ENCODE measurements at places on chromosomes 5 and 9. TPM values are rescaled to one million over a fixed set of nuclear protein-coding genes. Genes with fewer than 3 reads are reported as not detected.

DNA sequence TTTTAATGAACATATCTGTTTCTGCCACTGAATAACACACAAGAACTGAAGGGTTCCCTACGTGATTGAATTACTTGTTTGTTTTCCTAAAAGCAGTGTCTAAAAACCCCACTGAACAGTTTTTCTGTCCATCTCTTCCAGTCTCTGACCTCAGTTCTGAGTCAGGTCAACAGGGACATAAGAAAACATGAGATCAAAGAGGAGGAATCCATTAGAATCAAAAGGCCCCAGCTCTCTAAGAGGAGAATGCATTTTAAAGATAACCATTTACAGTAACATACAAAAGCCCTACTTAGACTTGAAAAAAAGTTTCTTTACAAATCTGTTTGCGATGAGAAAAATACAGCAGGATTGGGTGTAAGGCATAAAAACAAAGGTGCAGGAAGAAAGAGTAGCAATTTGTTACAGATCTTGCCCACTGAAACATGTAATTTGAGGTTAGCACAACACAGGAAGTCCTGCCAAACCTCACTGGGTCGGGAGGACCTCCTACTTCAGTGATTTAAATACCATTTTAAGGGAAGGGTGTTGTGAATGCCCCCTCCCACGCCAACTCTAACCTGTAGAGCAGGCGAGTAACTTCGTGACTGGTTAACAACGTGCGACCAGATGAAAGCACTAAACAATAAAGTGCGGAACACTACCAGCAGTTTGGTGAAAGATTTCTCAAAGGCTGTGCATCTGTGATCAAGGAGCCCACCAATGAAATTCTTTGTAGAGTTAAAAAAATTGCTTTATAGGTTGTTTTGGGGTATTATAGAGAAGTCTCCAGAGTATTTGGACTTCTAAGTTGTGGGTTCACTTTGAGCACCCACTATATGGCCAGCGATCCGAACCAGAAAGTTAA lies 1.3 kb downstream of the QSOX2 start:
- no peaks in the 10 kb centered on the region for H3K36me3 ChIP-seq
- no peak for DNase-seq
- no peaks in the 10 kb centered on the region for H3K27me3 ChIP-seq
- peaks cover 25% of the 10 kb centered on the region for H3K4me1 ChIP-seq
- H3K4me3 ChIP-seq, result peak overlapping the region; percentile 78

Gene COL27A1
- 13.7 TPM for total RNA-seq

DNA sequence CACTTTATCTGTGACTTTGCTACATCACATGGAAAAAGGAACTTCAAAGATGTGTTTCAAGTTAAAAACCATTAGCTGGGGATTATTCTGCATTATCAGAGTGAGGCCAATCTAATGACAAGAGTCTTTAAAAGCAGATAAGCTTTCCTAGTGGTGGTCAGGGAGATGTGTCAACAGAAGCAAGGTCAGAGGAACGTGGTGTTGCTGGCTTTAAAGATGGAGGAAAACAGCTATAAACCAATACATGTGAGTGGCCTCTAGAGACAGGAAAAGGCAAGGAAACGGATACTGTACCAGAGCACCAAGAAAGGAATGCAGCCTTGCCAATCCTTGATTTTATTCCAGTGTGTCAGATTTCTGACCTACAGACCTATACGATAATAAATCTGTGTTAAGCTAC lies 204.2 kb downstream of the TAF11L14 start:
- H3K27ac ChIP-seq, result no peak overlapping the region
- no peak overlapping the region for H3K4me3 ChIP-seq
- DNase-seq, result no peak
- H3K4me1 ChIP-seq, result no peaks in the 10 kb centered on the region
- H3K36me3 ChIP-seq, result no peaks in the 10 kb centered on the region
- H3K27me3 ChIP-seq, result no peaks in the 10 kb centered on the region

Gene TENT4A
- total RNA-seq, result 19.9 TPM

Gene CBY3
- total RNA-seq, result not detected

DNA sequence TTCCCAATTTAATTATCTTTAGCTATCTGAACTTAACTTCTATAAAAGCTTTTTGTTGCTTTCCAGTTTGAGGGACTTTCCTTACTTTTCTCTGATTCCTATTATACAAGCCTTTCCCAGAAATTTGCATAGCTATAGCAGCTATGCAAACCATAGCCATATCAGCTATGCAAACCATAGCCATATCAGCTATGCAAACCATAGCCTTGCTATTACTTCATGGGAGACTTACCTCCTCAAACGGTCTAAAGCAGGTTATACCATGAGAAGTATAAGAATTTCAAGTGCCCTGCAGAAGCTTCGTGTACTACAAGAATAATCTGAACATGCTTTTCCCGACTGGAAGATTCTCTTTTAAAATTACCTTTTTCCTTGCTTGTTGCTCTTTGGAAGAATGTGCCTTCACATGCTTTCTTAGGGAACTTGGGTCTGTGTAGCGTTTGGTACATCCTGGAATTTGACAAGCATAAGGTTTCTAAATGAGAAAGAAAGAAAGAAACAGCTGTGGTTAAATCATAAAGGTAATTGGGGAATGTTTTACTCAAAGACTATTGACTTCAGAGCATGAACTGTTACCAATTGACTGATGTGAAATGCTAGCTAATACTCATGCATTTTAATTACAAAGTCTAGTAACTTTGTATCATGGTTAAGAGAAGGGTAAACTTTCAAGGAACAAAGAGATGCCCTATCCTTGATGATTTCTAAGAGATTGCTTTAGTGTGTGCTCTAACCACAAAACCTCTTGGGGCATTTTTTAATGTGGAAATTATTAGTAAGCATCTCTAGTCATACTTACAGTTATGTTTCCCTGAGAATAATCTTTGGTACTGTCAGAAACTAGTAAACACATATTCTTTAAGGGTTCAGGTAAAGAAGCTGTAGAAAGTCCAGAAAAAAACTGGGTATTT lies 367.6 kb downstream of the GLIS3 start:
- no peaks in the 10 kb centered on the region for H3K27me3 ChIP-seq
- DNase-seq, result no peak
- no peak overlapping the region for H3K4me3 ChIP-seq

Gene INSL4
- not detected for total RNA-seq

DNA sequence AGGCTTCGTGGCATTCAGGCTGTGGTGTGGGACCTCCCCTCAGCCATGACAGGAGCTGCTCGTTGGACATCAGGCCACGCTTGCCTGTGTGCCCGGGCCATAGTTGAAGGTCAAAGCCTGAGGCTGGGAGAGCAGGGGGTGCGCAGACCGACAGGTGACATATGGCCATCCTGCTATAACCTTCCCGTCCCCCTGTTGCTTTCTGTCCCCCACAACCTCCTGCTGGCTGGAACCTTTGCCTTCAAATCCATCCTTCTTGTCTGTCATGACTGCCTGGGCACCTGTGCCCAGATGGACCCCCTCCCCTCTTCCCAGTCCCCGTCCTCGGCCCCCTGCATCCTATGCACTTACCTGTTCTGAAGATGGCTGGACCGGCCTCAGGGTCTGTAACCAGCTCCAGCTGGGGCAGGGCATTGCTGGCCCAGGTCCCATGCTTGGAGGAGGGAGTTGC lies 83.2 kb downstream of the WNK2 start:
- no peaks in the 10 kb centered on the region for H3K4me1 ChIP-seq
- H3K36me3 ChIP-seq, result no peaks in the 10 kb centered on the region
- no peak overlapping the region for H3K27ac ChIP-seq
- peaks cover 11% of the 10 kb centered on the region for H3K27me3 ChIP-seq
- no peak overlapping the region for H3K4me3 ChIP-seq

DNA sequence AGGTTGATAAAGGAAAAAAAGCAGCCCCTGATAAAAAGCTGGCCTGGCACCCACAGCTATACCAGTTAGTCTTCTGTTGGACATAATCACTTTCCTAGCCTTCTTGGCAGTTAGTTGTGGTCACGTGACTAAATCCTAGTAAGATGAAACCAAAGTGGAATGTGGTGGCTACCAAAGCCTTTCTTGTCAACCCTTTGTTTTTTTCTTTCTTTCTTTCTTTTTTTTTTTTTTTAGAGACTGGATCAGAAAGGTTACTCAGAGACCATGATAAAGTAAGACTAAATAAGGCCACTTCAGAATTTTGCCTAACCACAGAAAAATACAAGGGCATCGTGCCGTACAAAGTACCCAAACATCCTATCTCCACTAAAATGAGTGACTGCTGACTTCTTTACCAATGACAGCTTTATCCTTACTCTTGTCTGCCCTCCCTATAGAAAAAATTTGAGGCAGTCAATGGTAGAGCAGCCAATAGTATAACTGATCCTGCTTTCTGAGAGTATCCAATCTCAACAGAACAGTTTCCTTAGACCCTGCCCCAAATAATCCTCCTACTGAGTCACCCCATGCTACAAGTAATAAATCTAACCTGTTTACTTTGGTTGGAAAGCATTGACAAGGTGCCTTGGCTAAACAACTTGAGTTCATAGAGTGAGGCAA lies 14.2 kb upstream of the KIF27 start:
- no peak overlapping the region for H3K27ac ChIP-seq
- peaks cover 16% of the 10 kb centered on the region for H3K36me3 ChIP-seq
- H3K4me3 ChIP-seq, result no peak overlapping the region
- H3K4me1 ChIP-seq, result peaks cover 12% of the 10 kb centered on the region
- H3K27me3 ChIP-seq, result no peaks in the 10 kb centered on the region

- no peaks in the 10 kb centered on the region for H3K4me1 ChIP-seq
- H3K36me3 ChIP-seq, result no peaks in the 10 kb centered on the region
- no peak for DNase-seq
- H3K27ac ChIP-seq, result no peak overlapping the region
Observed at GRCh38 chr9:9489183-9489582, 1123.6 kb downstream of the PTPRD start.

DNA sequence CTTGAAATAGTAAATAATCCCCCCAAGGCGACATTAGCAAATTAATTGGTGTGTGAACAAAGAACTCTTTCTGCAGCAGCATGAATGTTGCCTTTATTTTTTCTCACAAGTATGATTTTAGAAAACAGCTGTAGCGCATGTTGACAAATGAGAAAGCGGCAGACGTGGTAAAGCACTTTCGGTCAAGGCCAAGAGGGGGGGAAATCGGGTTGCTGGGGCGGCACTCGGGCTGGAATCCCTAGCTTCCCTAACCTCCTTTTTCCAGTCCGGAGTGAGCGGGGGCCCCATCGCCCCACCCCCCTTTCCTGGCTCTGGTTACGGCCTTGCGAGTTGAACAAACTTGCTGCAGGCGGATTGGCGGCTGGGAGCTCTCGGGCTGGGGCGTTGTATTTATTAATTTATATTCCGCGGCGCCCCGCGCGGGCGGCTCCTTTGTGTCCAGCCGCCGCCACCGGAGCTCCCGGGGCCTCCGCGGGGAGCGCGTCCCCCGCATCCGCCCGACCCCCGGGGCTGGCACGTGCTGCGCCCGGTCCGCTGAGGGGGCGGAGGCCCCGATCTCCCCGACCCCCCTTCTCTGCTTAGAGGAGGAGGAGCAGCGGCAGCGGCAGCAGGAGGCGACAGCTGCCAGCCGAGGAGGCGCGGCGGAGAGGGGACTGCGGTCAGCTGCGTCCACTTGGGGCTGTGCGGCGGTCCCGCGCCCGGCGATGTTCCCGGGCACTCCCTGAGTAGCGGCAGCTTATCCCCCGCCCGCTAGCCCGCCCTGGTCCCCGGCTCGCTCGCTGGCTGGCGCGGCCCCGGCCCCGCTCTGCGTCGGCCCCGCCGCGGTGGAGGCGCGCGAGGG lies at the start of gene RHOBTB3:
TSS of gene RHOBTB3 (plus strand) at position 607 of the 841 bp plus-strand sequence. CDS start 347 bp downstream, outside the sequence.
- H3K4me3 ChIP-seq, result peak within 1 kb of the TSS; percentile 69
- no peaks in the 10 kb centered on the region for H3K36me3 ChIP-seq
- H3K27ac ChIP-seq, result peak within 1 kb of the TSS; percentile 86
- no peaks in the 10 kb centered on the region for H3K27me3 ChIP-seq

DNA sequence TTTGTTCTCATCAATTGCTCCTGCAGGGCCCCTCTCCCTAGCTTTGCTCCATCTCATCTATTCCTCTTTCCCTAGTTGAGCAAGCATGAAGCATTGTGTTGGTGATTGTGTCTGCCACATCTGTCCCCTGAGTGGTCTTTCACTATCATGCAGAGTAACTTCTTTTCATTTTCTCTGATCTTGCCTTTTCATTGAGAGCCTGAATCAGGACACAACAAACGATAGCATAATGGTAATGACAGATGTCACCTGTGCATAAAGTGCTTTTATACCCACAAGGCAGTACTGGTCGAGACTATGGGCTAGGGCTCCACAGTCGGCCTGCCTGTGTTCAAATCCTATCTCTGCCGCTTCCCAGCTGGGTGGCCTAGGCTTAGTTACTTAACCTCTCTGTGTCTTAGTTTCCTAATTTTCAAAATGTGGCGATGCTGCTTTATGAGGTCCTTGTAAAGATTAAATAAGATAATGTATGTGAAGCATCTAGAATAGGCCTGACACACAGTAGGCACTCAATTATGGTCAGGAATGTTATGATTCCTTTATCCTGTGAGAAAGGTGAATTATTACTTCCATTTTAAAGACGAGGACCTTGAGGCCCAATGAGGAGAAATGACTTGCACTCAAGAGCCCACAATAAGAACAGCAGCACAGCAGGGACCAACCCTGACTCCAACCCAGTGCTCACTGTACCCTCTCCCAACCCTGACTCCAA lies 137.1 kb upstream of the ZNF618 start:
- no peak overlapping the region for H3K27ac ChIP-seq
- H3K4me3 ChIP-seq, result no peak overlapping the region
- H3K36me3 ChIP-seq, result no peaks in the 10 kb centered on the region
- peaks cover 14% of the 10 kb centered on the region for H3K27me3 ChIP-seq

GRCh38 chr5:17329571-17329970 lies 112.1 kb downstream of the BASP1 start:
- no peak overlapping the region for H3K4me3 ChIP-seq
- no peak for DNase-seq
- no peaks in the 10 kb centered on the region for H3K4me1 ChIP-seq
- H3K36me3 ChIP-seq, result no peaks in the 10 kb centered on the region
- H3K27ac ChIP-seq, result no peak overlapping the region
- H3K27me3 ChIP-seq, result no peaks in the 10 kb centered on the region

Gene SH3TC2
- 1.4 TPM for total RNA-seq

DNA sequence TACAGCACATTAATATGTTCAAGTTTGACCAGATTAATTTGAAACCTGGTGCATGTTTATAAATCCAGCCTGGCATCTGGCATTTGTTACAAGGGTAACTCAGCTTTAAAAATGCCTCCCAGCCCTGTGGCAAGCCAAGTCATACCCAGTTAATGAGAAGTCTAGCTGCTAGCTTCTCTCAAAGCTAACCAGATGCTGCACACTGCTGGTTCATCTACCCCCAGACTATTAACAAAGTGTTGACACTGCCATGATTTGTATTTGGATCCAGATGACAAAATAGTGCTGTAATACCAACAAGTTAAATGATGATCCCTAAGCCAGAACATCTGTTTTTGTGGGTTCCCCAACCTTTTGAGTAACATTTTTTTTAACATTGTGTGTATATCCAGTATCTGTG lies 573.7 kb upstream of the DAB2 start:
- H3K4me1 ChIP-seq, result no peaks in the 10 kb centered on the region
- no peak overlapping the region for H3K4me3 ChIP-seq
- no peak overlapping the region for H3K27ac ChIP-seq
- no peak for DNase-seq

- H3K27ac ChIP-seq, result peak overlapping the region; percentile 73
- DNase-seq, result peak; percentile 78
- peaks cover 6% of the 10 kb centered on the region for H3K36me3 ChIP-seq
- H3K4me1 ChIP-seq, result peaks cover 70% of the 10 kb centered on the region
- no peaks in the 10 kb centered on the region for H3K27me3 ChIP-seq
Observed at GRCh38 chr9:128558431-128559310, 6.3 kb downstream of the SPTAN1 start.

DNA sequence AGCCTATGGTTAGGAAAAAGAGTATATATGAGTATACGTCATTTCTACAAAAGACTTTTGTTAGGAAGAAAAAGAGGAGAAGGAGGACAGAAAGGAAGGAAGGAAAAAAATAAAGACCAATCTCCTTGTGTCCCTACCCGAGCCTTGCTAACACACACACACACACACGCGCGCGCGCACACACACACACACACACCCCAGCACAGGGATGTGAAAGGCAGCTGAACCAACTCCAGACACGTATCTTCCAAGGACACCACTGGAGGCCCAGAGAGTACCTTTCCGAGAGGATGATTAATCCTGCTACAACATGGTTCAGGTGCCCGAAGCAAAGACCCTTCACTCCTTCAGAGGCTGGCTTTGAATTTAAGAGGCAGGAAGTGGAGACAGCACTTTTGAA lies 56.9 kb upstream of the GALNT10 start:
- no peak overlapping the region for H3K27ac ChIP-seq

Measured in upper lobe of right lung (tissue), 1 donor.